Smooth muscle cell of the coronary artery (primary cell): ENCODE measurements at places on chromosomes 1 and 21. TPM values are rescaled to one million over a fixed set of nuclear protein-coding genes. Genes with fewer than 3 reads are reported as not detected.

Gene GJB5
- not detected in 2 replicates for total RNA-seq

Gene DNALI1
- total RNA-seq: 3.2 and 6.7 TPM in 2 replicates

Gene CD1E
- total RNA-seq: not detected in 2 replicates

Gene GPR3
- total RNA-seq: under 0.01 and 0.30 TPM in 2 replicates

Gene CLCN6
- 8.1 and 9.7 TPM in 2 replicates for total RNA-seq

Gene ALPL
- 2.9 and 126 TPM in 2 replicates for total RNA-seq

Gene S100A6
- total RNA-seq: 1,802 and 2,597 TPM in 2 replicates

Gene CLCA4
- total RNA-seq: not detected in 2 replicates

Gene HSD17B7
- 16.5 and 19.8 TPM in 2 replicates for total RNA-seq

Gene FGR
- not detected in 2 replicates for total RNA-seq
